ENCODE measurements at places on chromosomes 2 and 18.

- no peak for DNase-seq
These were observed 14.4 kb upstream of the SNED1 start for GRCh38 chr2:240983996-240984498.

- DNase-seq: no peak
These were observed 950.3 kb downstream of the SOCS6 start for GRCh38 chr18:71238974-71239624.

DNA sequence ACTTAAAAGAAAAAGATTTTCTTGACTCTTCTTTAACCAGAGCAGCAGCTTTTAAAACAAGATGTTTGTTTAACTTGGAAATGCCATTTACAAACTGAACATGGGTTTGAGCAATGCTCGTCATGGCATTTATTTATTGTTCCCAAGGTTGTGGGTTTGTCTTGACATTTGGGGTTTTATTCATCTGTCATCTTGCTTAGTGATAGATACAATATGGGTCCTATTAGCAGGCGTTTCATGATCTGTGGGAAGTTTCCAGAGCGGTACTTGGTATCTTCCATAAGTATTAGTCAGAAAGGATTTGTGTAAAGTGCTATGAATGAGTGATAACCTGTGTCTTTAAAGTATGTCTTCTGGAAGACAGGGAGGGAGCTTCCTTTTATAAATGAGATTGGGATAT, 29.9 kb upstream of the MGAT5 start:
- no peak for DNase-seq

GRCh38 chr2:20931346-20931745, 108.4 kb upstream of the LDAH start:
- DNase-seq: no peak

- peak; percentile 60 for DNase-seq
These were observed 35.4 kb upstream of the REEP1 start for GRCh38 chr2:86372641-86373502.

DNA sequence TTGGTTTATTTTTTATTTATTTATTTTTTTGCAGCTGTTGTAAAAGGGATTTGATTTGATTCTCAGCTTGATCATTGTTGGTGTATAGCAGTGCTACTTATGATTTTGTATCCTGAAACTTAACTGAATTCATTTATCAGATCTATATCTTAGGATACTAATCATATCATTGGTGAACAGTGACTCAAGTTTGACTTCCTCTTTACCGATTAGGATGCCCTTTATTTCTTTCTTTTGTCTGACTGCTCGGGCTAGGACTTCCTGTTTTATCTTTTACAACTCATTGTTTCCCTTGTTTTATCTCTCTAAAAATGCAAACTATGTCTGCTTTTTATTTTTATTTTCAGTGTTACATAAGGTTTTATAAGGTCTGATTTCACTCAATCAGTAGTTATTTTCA, 23.6 kb downstream of the SP100 start:
- DNase-seq: no peak

DNA sequence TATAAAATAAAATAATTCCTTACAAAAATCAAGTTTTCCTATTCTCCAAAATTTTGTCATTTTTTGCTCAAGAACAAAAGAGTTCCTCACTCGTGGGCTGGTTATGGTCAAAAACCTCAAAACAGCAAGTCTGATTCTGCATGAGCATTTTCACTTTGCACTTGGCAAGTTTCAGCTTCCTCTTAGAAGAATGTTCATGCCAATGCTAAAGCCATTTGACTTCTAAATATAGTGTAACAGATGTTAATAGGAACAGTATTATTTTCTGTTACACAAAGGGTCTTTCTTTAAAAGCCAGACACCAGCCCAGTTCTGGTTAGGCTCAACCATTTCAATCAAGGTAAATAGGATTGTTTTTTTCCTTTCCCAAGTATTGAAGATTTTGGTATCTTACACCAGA, 261.3 kb upstream of the CCDC68 start:
- DNase-seq: no peak

DNA sequence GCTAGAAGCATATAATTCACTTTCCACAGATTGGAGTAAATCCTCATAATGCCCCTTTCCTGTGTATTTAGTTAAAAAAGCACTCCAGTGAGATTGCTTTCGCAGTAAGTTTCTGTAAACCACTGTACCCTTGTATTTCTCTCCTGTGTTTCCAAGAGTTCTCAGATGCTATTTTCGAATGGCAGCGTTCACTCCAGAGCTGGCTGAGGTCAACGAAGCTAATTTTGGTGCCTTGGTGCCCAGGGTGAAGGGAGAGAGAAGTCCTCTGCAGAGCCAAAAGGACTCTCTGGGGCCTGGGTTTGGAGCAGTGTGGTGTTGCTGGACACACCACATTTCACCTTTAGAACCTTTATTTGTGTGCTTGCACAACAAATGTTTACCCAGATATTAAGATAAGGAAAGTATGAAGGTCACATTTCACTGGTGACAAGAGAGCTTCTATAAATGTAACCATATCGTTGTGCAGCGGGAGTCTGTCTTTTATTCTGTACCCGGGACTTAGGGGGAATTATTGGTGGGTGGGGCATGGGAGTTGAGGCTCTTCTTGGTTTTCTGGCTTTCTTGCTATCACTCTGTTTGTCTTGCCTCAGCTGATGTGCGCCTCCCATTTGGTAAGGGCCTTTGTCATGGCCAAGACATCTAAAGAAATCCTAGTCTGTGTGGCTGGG, 9.9 kb downstream of the EPAS1 start:
- DNase-seq: no peak

GRCh38 chr2:166167449-166167848, 39.6 kb upstream of the SCN1A start:
- DNase-seq: no peak

DNA sequence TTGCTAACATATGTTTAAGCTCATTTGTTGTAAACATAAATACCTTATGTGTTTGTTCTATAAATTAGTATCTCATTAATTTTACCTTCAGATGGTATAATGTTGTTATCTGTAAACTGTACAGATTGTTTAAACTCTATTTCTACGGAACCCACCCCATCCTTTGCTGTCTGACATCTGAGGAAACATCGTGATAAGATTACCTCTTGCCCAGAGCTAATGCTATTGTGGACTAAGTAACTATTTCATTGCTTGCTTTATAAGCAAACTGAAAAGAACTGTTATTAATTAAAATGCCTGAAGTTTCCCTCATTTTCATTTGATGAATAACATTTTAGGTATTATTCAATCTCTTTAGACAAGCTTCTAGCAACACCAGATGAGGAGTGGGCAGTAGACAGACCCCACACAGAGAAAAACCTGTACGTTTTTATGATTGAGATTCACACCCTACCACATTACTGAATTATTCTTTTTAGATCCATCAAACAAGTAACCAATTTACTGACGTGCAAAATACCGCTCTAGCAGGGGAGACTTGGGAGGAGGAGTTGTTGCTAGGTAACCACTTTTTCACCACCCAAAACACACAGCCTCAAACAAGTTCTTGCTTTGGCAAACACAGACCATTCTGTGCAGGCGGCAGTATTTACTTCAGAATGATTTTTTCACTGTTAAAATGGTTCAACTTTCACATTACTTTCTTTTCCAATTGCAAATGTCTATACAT, 1.9 kb upstream of the SYT4 start:
- no peak for DNase-seq

DNA sequence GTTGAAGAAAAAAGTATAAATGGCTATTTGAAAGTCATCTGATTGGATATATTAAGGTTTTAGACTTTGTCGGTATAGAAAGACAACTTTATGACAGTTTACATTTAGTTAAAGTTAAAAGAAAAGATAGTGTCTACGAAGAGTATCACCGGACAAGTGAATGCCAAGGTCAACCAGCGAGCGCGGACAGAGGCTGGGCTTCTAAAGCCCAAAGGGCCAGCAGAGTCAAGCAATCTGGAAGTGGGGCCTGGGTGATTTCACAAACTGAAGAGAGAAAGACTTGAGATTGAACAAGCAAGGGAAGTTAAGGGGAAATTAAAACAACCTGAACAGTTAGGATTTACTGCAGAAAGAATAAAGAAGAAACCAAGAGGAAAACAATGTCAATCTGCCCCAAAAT, 16.3 kb downstream of the ZNF521 start:
- DNase-seq: no peak

- peak; percentile 88 for DNase-seq
These were observed 1.4 kb downstream of the TGIF1 start for GRCh38 chr18:3451183-3451988.

DNA sequence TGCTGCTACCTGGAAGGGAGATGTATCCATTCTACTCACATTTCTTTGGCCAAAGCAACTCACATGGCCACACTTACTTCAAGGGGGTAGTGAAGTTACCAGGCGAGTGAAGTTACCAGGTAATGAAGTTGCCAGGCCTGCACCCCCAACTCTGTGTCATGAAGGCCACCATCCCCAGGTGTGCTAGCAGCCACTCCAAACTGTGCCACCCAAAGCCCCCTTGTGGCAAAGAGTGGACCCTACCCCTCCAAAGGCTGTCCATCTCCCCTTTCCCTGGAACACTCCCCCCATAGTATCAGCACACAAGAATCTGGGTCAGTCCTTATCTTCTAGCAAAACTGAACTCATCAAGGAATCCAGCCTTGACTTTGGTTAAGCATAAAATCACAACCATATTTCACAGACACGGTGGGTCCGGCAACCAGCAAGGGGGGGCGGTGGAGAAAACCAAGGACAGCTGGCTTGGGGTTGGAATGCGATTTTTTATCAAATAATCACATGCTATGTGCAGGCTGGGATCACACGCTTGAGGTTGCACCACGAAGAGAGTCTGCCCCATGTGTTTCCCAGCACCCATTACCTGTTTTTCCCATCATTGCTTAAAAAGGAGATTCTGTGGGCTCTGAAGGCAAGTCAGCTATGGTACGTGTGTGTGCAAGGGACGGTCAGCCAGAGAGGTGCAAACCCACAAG, 60.9 kb downstream of the ZFP36L2 start:
- DNase-seq: no peak

DNA sequence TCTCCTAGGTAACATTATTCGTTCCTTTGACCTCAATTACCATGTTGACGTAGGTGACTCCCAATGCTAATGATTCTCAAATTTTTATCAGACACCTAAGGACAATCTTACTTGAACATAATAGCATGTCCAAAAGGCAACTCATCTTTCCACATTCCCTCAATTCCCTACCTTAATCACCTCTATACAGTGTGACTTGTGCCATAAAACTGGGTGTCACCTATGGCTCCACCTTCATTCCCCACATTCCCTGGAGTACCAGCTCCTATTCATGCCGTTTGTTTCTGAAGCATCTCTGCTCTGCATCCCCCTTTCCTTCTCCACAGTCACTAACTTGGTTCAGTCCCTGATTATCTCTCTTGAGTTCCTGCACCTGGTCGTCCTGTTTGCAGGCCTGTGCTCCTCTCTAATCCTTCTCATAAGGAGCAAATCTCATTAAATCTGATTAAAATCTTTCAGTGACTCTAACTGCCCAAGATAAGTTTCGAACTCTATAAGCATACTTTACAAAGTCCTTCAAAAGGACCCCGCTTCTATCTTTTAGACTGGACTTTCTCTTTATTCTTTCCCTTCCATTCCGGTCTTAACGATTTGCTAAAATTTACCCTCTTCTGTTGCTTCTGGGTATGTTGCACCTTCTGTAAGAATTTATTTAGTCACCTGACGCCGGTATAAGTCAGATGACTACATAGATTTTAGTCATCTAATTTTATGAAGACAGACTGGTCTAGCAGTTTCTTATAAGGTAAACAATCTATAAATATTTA, 128.7 kb downstream of the OSBPL1A start:
- no peak for DNase-seq

DNA sequence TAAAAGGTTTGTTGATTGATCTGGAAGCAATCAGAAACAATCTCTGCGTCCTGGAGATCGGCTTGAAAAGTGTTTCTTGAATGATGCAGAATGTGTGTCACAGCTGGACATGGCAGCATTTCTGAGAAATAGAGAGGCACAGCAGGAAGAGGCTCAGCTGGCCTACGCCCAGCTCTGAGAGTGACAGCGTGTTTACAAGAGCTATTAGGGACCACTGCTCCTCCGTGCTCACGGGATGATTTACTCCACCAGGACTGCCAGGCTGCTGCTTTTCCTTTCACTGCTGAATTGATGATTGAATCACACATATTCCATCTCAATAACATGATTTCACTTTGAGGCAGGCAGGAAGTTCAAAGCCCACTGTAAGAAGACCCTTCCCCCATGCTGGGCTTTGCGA, 62.8 kb downstream of the GALNT14 start:
- DNase-seq: no peak

DNA sequence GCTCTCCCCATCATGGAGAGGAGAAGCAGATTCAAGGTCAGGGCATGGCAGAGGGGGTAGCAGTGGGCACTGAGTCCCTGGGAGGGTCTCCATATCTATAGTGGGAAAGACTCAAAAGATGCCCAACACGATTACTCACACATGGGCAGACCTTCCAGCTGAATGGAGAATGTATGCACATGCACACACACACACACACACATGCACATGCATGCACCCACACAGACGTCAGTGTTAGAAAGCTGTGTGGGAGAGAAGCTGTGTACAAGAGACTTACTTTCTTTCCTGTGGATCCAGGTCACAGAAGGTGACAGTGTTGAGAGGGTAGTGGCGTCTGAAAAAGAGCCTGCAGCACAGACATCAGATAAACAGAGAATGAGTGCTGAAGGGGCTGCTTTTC, 194.5 kb downstream of the TNS1 start:
- DNase-seq: no peak

GRCh38 chr2:162661618-162662017, 176.9 kb downstream of the KCNH7 start:
- DNase-seq: no peak

GRCh38 chr2:176063958-176064357, 19.8 kb downstream of the EVX2 start:
- DNase-seq: no peak

DNA sequence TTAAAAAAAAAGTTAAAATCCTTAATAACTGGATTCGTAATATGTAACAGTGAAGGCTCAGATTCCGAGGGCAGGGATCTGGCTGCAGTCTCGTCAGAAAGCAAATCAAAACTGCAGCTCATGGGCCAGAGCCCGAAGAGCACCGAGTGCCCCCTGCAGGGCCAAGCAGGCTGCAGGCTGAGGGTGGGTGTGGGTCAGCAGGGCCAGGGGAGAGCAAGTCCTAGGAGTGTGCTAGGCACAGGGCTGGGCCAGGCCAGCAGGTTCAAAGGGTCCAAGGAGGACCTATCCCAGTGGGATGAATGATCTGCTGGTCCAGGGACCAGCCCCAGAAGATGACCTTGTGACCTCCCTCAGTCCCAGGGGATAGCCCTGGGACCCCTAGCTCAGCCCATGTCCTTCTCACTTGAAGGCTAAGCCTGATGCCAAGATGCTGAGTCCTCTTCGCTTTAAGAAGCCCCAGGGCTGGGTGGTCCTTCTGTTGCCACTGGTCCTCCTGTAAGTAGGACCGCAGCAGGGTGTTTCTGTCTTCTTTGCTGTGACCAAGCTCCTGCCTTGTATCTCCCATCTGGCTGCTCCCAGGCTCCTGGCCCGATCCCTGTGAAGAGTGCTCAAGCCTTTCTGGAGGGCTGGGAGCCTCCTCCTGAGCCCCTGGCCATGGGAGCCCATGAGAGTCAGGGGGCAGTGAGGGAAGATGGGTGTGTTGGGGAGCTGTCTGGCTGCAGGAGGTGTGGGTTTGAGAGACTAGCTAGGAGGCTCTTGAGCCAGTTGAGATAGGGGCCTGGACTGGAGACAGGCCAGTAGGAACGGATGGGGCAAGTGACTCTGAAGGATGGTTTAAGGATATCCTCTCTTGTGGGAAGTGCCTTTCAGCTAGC, 150.7 kb downstream of the DYSF start:
- no peak for DNase-seq
